ENCODE measurements at places on chromosomes 1 and 21.

- DNase-seq: no peak
Observed at GRCh38 chr21:39184050-39184980, 1.1 kb upstream of the PSMG1 start.

DNA sequence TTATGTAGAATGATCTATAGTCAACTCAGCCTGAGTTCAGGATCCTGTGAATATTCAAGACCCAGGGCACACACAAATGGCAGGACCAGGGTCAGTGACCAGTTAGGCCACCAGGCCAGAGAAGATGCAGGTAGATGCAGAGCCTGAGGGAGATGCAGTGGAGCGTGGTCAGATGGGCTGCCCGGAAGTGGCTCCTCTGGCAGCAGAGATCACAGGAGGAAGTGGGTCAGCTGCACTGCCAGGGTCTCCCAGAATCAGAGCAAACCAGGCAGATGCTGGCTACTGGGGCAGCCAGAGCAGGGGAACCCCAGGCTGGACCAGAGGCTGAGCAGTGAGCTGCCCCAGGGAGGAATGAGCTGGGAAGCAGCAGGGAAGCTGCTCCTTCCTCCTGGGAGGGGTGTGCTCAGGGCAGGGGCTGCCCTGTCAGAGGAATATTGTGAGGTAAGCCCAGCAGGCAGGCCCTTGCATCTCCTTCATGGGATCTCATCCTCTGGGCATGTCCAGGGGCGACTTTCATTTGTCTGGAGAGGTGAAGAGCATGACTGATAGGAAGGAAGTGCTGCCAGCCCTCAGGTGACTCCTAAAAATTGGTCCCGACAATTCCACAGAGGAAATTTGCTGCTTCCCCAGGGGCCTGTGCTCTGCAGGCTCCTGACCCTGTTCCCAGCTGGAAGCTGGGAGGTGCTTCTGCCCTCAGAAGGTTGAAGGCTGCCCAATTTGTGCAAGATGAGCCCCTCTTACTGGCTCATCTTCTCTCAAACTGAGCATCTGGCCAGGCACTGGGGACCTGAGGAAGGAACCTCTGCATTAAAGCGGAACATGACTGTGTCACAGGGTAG lies 49.3 kb downstream of the STUM start:
- no peak for DNase-seq

DNA sequence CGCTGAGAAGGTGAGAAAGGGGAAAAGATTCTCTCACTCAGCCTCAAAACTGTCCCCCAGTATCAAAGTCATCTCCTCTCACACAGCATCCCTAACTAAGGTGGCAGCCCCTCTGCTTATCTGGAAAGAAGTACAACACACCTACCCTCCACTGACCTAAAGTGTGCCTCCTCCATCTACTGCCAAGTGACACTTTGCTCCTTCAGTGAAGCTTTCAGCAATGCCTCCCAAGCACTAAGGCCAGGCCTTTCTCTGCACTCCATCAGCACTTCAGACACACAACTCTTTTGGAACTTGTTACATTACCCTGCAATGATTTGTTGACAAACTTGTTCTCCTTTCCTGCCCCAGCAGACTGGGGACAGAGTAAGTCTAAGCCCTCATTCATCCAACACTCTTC lies 1.4 kb downstream of the SH3BP5L start:
- no peak for DNase-seq

DNA sequence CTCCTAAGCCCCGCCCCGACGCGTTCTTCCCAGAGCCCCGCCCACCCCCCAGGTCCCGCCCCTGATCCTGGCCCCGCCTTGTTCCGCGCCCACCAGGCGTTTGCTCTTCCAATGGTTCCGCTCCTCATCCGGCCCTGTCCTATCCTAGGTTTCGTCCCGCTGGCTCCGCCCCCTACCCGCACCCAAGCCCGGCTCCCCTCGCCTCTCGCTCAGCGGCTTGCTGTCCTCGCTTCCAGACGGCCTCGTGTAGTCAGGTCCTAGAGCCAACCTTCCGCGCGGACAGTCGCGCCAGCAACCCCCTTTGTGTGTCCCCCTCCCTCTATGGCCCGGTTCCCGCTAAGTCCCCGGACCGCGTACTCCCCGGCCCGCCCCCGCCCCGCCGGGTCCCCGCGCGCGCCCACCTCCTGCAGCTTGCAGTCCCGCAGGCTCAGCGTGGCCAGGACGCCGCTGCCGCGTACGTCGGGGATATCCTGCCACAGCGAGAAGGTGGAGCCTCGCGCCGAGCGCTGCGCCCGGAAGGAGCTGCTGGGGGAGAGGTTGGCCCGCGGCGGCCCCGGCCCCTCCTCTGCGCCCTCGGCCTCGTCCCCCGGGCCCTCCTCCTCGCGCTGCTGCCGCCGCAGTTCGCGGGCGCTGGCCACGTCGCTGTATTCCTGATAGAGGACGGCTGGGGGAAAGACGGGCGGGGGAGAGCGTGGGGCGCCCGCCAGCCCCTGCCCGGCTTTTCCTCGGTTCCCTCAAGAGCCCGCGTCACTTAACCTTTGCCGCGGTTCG lies 5.7 kb downstream of the ARHGEF19 start:
- peak; percentile 95 for DNase-seq

DNA sequence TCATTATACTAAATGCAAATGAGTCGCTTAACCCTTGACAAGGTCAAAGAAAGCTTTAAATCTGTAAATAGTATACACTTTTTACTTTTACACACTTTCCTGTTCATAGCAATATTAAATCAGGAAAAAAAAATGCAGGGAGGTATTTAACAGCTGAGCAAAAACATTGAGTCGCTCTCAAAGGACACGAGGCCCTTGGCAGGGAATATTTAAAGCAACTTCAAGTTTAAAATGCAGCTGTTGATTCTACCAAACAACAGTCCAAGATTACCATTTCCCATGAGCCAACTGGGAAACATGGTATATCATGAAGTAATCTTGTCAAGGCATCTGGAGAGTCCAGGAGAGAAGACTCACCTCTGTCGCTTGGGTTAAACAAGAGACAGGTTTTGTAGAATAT lies 62.7 kb downstream of the CAPN2 start:
- no peak for DNase-seq
